ENCODE measurements at places on chromosomes 11 and 22.
A peak's percentile ranks its signal among the peaks of the same experiment; 100 is the strongest.

- no peak for DNase-seq
Measured at GRCh38 chr22:47343611-47344010, 581.2 kb downstream of the TBC1D22A start.

DNA sequence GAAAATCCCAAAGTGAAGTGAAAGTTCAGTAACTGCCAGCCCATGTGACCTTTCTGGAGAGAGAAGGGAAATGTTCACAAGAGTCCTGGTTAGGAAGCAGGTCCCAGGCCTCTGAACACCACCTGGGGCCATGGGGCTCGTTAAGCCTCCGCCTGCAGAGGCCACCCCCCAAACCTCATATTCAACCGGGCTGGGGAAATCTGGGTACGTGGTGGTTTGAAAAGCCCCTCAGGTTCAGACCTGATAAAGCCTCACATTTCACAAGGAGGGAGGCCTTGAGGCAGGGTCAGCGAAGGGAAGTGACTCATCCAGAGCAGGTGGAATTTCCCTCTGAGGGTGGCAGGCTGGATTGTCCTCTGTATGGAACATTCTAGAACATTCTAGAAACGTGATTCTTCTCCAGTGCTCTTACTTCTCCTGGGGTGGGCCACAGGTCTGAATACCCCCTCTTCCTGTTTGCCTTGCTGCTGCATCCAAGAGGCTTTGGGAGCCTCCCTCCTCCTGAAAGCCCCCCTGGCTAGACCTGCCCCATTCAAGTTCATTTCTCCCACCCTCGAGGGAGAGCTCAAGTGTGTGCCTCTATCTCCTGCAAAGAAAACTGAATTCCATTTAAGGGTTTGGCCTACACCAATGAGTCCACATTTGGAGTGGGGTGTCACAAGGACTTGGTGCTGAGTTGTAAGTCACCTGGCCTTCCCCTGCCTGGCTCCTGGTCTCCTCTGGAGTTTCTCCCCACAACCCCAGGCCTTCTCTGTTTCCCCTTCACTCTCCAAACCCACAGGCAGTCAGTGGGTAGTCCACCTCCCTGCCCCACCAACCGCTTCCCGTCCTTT is 6.3 kb downstream of the FXYD2 start:
- no peak for DNase-seq

DNA sequence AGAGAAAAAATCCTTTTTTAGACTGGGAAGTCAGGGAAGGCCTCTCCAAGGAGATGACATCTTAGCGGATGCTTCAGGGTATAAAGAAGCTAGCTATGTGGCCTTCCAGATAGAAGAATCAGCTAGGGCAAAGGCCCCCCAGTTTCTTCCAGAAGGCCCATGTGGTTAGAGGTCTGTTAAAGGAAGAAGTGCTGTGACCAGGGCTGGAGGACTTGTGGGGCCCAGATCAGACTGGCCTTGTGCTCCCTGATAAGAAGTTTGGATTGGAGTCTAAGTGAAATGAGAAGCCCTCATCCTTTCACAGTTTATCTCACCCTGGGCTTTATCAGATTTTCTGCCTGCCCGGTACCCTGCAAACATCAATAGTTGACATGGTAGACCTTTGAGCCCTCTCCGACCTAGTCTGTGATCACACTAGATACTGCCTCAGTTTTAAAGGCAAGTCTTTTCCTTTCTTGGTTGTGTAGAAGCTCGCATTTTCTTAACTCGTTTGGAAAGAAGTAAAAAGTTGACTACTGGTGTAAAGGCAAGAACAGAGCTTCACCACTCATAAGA is 7.8 kb downstream of the AMPD3 start:
- no peak for DNase-seq

DNA sequence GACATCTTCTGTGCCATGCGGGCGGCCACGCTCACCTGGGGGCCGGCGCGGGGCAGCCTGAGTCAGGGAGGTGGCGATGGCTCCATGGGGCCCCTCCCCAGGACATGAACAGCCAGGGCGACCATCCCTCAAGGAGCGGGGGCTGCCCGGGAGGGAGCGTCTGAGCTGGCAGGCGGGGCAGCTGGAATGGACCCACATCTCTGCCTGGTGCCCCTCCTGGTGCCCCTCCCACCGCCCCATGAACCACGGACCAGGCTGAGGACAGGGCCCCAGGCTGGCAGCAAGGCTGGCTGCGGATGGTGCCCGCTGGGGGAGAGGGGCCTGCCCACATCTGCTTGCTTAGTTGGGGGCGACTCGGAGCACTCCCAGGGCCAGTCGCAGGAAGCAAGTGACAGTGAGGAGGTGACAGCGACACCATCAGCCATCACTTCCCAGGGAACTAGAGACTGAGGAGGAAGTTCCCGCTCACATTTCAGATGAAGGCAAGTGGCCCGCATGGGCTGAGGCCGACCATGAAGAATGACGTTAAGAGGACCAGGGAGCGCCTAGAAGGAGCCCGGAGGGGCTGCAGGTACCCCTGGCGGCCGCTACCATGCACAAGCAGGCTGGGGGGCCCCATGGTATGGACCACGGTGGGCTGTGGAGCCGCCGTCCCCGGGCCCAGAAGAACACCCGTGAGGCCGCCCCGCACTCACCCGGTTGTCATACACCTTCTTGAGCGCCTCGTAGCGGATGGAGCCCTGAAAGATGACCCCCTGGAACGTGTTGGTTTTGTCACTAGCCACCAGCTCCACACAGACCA is 37.3 kb downstream of the KIAA0930 start:
- no peak for DNase-seq

- peak; percentile 30 for DNase-seq
Measured at GRCh38 chr11:84819128-84819527, 808.0 kb downstream of the DLG2 start.

DNA sequence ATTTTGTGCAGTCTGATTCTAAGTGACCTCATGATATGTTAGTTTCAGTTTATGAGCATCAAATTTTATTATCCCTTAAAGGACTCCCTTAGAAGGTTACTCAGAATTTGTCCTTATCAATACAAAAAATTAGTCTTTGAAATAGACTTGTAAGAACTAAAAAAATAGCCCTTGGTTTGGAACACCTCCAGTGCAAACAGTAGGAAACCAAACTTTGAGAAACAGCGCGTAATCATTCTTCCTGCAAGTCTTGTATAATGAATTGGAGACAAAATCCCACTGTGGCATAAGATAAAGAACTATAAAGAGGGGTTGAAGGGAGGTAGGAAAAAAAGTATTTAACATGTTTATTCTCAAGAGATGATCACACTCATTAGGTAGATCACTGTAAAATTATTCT is 10.8 kb upstream of the MSANTD4 start:
- DNase-seq: no peak

DNA sequence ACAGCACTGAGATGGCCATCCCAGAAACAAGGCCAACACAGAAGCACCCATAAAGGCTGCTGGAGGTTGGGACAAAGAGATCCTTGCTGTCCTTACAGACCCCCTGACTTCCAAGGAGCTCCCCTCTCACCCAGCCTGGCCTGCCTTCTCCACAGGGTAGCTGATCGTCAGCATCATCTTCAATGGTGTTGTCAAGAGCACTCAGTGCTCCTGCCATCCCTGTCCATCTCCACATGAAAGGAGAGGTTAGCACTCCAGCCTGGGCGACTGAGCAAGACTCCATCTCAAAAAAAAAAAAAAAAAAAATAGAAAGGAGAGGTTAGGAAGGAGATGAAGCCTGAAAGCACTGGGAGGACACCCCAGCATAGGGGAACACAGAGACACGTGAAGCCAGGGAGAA is 2.1 kb upstream of the POU2AF3 start:
- no peak for DNase-seq

DNA sequence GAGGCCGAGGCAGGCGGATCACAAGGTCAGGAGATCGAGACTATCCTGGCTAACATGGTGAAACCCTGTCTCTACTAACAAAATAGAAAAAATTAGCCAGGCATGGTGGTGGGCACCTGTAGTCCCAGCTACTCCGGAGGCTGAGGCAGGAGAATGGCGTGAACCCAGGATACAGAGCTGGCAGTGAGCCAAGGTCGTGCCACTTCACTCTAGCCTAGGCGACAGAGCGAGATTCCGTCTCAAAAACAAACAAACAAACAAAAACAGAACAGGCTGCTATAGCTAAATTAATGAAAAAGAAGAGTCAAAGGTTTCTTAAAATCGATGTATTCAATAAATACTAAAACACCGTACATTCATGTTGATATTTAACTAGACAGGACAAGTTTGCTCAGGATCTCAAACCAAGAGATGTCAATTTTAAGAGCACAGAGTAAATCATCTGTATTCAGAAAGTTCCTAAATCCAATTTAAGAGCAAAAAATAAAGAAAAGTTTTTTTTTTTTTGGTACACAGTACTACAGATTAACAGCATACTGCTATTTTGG is 59.9 kb downstream of the NUP98 start:
- DNase-seq: no peak

GRCh38 chr11:13140873-13141655 is 131.9 kb downstream of the RASSF10 start:
- DNase-seq: no peak

- DNase-seq: peak; percentile 21
Measured at GRCh38 chr22:44574057-44574639, 76.1 kb upstream of the RTL6 start.

DNA sequence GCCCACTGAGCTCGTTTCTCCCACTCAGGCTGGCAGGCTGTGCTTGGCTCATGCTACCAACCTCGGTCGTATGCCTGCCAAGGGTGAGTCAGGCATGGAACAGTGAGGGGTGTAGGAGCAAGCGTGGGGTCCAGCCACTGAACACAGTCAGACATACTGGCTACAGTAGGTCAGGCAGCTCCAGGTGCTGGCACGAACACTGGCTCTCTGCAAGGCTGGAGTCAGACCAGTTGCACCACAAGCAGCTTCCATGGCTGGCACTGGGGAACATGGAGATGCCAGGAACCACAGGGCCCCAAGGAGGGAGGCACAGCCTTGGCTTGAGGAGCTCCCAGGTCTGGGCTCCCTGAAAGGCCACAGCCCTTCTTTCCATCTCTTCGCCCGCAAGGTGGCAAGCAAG is 410.7 kb upstream of the KIRREL3 start:
- DNase-seq: no peak

GRCh38 chr22:33447733-33448132 is 389.6 kb upstream of the SYN3 start:
- no peak for DNase-seq

- DNase-seq: no peak
Measured at GRCh38 chr11:70755410-70756158, 357.3 kb downstream of the CTTN start.

DNA sequence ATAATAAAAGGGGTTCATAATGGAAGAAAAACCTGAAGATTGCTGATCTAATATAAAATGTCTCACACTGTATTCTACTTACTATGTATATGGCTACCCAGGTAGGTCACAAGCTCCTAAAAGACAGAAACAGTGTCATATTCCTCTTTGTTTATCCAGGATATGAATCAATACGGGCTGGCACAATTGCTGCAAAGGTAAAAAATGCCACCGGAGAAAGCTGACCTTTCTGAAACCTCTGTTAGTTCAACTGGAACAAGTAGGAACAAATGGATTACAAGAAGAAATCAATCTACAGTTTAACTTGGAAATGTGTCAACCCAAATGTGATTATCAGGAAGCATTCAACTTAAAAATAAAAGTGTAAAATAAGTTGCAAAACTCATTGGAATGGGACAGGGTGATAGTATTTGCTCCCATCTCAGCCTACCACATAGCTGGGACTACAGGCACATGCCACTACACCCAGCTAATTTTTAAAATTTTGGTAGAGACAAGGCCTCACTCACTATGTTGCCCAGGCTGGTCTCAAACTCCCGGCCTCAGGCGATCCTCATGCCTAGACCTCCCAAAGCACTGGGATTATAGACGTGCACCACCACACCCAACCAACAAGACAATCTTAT is 27.6 kb downstream of the SLC35F2 start:
- peak; percentile 96 for DNase-seq

GRCh38 chr11:115360186-115360824 is 143.9 kb downstream of the CADM1 start:
- DNase-seq: no peak

- DNase-seq: no peak
Measured at GRCh38 chr22:30868663-30869385, 99.8 kb downstream of the MORC2 start.

- DNase-seq: no peak
Measured at GRCh38 chr22:19706661-19707151, 7.6 kb upstream of the SEPTIN5 start.

DNA sequence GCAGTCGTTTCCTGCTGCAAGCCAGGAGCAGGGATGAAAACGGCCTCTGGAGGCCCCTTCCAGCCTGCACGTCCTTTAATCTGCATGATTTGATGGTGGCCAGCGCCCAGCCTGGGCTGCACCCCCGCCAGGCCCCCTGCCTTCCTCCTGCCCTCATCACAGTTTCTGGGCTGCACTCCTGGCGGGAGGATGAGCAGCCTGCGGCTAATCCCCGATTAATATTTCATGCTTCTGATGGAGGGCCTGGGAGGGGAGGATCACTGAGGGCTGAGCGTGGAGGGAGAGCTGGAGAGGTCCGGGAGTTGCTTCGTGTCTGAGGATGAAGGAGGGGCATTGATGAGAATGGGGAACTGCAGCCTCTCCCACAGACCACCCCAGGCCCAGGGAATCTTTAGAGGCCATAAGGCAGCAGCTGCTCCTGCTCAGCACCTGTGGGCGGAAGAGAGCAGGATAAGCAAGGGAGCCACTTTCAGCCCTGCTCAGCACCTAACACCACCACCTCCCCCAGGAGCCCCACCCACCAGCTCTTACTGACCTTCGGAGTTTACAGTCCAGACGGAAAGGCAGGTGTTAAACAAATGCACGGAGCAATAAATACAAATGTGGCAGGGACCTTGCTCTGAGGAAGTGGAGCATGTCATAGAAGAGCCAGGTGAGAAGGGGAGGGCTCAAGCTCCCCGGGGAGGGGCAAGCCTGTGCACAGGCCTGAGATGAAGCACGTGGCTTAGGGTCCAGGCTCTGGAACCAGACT is 135.0 kb upstream of the NECTIN1 start:
- DNase-seq: no peak

DNA sequence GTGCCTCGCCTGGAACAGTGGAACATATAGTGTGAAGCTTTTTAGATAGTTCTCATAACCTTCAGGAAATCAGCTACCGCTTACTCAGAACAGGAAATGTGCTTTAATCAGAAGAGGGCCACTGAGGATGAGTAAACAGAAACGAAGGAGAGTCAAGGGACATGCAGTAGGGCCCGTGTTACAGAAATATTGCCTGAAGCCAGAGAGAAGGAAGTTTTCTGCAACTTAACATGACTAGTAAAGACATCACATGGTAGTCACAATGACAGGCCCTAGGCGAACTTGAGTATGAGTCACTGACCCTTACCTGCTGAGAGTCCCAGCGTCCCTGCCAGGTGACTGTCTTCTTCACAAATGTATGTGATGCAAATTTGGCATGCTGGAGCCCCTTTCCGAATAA is 39.4 kb downstream of the CARD18 start:
- no peak for DNase-seq

GRCh38 chr11:67614730-67615714 is 8.3 kb downstream of the NDUFV1 start:
- DNase-seq: peak; percentile 19

GRCh38 chr22:29872144-29872893 is 10.7 kb upstream of the MTMR3 start:
- no peak for DNase-seq

Data from LNCaP clone FGC (cell line).